ENCODE measurements at places on chromosomes 5 and 9.

GRCh38 chr5:180809403-180810209 lies 7.0 kb upstream of the MGAT1 start:
- DNase-seq, result peak; percentile 86

- DNase-seq, result no peak
Measured at GRCh38 chr9:134388289-134388808, 62.1 kb downstream of the RXRA start.

DNA sequence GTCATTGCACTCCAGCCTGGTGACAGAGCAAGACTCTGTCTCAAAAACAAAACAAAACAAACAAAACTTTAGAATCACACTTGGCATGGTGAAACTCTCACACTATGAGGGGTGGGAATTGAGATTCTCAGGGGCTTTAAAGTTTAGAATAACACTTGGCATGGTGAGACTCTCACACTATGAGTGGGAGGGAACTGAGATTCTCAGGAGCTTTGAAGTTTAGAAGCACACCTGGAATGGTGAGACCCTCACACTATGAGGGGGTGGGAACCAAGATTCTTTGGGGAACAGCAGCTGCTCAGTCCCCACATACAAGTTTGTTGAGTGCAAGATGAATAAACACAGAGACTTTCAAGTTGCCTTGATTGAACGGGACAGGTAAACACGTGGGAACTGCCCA lies 149.4 kb downstream of the HSD17B3 start:
- DNase-seq, result no peak

DNA sequence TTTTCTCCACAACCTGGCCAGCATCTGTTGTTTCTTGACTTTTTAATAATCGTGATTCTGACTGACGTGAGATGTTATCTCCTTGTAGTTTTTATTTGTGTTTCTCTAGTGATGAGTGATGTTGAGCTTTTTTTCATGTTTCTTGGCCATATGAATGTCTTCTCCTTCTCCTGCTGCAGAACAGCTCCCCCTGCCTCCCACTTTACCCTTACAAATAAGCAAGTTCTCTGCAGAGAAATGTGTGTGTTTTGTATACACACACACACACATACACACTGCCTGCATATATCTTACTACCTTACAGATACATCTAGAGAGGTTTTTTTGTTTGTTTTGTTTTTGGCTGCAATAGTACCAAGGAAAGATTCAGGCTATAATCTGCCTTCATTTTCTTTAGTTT lies 88.7 kb upstream of the PHF24 start:
- DNase-seq, result no peak

GRCh38 chr5:38193015-38193581 lies 65.3 kb upstream of the EGFLAM start:
- peak; percentile 76 for DNase-seq

- peak; percentile 55 for DNase-seq
Measured at GRCh38 chr5:127892467-127893207, 189.4 kb downstream of the CCDC192 start.

GRCh38 chr5:97840643-97841042 lies 657.6 kb upstream of the RIOK2 start:
- DNase-seq, result no peak

DNA sequence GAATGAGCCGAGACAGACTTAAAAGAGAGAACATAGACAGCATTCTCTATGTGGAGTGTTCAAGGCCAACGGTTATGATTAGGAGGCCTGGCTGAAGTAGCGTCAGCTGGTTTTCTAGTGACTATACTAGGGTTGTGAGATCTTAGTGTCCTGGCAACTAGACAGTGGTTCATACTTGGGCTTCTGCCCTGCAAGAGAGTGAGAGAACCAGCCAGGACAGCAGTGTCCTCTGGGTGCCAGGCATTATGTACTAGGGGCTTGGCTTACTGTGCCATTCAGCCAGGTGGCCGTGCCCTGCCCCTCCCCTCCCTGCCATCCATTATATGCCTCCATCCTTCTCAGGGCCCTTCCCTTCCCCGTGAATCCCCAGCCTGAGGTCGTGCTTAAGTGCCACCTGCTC lies 56.8 kb downstream of the TRIO start:
- no peak for DNase-seq

GRCh38 chr9:80605793-80606192 lies 1034.0 kb downstream of the TLE4 start:
- no peak for DNase-seq

- no peak for DNase-seq
Measured at GRCh38 chr5:126540631-126541030, 54.4 kb downstream of the ALDH7A1 start.

DNA sequence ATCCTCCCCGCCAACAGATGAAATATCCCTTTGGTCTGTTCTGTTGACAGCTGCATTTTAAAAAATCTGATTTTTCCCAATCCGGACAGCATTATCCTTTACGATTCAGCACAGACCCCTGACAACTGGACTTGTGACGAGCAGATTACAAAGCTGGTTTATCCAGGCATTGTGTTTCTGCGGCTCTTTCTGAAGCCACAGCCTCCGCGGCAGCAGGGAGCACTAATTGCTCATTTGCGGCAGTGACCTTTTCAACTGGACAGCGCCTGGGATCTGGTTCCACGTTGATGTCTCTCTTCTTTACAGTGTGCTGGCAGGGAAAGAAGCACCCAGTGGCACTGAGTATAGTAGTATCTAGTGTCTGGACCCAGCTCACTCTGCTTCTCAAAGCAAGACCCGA lies 351.2 kb downstream of the ZNF608 start:
- peak; percentile 68 for DNase-seq

DNA sequence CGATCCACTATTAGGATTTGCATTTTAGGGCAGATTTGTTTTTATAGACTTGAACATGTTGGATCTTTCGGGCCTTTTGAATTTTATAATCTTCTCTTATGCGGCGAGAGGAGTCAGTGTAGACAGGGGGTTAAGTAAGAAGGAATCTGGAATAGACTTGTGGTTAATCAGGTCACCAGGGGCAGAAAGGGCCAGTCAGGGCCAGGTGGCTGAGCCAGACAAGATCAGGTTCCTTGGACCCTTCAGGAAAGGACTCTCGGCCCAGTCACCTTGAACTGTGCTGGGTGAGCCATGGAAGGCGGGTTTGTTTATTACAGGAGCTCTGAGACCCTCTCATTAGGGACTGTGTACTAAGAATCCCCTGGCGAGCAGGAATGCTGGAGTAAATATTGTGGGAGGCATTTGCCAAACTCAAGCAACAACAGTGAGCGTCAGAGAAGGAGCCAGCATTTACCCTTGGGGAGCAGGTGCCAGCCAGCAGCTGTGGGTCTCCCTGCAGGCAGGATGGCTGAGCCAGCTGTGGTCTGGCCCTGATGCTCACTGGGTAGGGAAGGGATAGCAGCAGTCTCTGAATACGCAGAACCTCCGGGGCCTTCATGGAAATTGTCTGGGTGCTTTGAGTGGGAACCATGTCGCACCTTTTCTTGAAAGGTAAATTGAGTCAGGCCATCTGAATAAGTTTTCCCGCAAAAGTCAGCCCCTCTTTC lies 79.2 kb downstream of the UBE2QL1 start:
- no peak for DNase-seq
